Kidney capillary endothelial cell (primary cell): ENCODE measurements at places on chromosomes 12 and 14.

DNA sequence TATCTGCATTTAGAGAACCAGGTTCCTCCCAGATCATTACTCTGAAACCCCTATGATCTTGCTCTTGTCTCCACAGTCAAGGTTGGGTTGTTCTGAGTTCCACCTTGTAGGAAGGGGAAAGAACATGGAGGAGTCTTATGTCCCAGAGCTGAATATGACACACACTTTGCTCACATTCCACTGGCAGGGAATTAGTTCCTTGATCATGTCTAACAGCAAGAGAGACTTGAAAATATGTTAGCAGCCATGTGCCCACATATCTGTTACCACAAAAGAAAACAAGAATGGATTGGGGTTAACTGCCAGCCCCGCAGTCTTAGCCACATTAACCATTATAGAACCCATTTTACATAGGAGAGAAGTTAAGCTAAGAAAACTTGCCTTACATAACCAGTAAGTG lies 71.1 kb upstream of the MDM1 start:
- DNase-seq, result no peak

DNA sequence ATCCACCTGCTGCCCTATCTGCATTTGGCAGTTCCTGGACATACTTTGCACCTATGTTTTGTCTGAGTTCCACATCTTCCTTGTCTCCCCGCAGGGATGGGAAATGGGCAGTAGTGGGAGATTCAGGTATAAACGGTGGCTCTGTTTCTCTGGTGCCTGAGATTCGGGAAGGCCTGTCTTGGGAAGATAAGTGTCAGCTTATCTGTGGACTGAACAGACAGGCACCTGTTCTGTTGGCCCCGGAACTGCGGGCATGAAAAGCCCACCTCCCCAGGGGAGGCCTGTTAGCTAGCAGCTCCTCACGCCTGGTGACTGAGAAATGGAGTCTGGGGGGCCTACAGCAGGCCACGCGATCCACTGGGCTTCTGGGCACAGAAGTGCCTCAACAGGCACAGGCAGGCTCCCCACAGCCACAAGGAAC lies 5.8 kb downstream of the PHB2 start:
- DNase-seq, result no peak

DNA sequence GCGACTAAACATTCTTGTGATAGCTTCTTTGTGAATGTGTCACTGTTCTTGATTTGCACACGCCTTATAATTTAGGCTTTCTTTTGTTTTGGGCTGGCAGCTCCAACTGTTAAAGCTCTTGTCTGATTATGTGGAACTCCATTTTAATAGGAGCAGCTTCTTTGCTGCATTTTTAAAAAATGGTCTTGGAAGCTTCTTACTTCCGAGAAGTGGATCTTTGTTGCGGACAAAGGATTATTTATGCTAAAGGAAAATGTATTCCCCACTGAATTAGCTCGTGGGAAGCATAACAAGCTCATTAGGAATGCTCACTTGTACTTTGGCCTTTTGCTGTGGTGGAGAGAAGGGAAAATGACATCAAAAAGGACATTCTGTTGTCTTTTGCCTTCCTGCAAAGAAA lies 20.0 kb downstream of the GAS2L3 start:
- peak; percentile 10 for DNase-seq

DNA sequence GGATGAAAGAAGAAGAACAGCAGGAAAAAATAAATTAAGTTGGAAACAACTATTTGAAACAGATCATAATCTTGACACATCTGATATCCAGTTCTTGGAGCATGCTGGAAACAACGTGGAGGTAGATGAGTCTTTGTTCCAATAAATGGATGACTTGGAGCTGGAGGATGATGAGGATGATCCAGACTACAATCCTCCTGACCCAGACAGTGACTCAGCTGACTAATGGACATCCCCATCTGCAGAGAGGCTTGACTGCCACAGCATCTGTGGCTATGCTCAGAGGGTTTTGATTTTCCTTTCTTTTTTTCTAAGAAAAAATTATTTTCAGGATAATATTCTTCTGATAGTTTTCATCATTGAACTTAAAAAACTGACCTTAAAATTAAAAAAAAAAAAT lies 6.2 kb upstream of the ZDHHC17 start:
- DNase-seq, result no peak

GRCh38 chr12:120404271-120404670 lies 33.6 kb upstream of the COX6A1 start:
- no peak for DNase-seq

DNA sequence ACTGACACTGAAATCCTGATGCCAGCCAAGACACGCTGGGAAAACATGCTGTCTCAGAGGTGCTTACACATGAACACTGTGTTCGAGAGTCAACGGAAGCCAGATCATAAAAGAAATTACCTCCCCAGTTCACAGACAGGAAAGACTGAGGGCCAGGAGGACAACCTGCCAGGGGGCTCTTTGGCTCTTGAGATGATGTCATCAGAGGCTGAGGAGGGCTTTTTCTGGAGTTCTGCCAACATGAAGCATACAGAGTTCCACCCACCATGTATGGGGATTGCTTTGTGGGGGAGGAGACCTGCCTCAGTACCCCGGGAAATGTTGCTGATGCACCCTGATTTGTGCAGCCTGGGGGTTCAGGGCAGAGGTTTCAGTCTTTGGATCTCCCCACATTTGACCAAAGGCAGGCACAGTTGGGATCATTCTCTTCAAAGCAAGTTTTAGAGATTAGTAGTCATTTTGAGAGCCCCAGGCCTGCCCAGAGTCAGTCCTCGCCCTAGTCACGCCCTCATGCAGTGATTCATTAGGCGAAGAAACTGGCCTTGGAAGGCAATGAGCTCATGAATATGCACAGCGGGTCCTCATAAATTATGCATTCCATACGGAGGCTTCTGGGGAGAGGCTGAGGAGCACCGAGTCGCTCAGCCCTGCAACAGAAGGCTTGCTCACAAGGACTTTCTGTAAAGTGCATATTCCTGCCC lies 34.9 kb upstream of the EML1 start:
- peak; percentile 58 for DNase-seq

- no peak for DNase-seq
Measured at GRCh38 chr12:124884587-124885438, 21.1 kb upstream of the SCARB1 start.

DNA sequence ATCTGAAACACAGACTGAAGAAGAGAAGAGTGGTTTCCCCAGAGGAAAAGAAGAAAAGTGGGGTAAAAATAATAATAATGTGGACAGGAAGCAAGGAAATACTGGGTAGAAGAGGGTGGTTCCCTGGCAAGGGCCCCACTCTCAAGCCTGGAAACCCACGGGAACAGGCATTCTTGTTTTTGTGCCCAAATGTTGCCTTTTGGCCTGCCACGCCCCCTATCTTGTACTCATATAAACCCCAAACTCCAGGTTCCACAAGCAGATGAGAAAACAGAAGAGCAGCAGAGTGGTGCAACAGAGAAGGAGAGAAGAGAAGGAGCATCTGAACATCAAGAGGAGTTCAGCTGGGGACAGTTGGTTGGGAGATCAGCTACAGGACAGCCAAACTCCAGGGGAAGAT lies 51.2 kb downstream of the NDUFA12 start:
- DNase-seq, result no peak

GRCh38 chr12:14153803-14154202 lies 172.4 kb upstream of the GRIN2B start:
- DNase-seq, result no peak

GRCh38 chr12:124686370-124687173 lies 119.2 kb upstream of the NCOR2 start:
- no peak for DNase-seq

- DNase-seq, result no peak
Measured at GRCh38 chr12:16785953-16786352, 180.0 kb upstream of the LMO3 start.

DNA sequence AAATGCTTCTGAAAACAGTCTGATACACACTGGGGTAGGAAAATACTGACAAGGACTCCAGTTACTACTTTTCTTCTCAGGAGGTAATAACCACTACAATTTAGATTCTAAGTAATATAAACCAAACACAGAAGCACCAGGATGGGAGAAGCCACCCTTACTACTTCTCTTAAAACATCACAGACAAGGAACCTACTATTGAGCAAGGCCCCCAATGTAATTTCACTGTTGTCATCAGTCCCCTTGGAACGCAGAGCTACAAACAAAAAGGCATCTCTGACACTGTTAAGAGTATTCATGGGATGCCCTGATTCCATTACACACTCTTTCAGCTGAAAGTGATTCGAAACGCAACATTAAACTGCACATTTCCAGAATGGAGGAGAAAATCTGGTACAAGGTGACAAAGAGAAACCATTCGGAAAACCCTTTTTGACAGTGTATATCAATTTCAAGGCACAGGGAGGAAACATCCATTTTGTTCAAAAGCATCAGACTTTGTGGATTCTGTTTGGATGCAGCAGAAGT lies 185.9 kb downstream of the PPM1H start:
- DNase-seq, result no peak

- DNase-seq, result no peak
Measured at GRCh38 chr12:95298916-95299315, 81.3 kb downstream of the VEZT start.

DNA sequence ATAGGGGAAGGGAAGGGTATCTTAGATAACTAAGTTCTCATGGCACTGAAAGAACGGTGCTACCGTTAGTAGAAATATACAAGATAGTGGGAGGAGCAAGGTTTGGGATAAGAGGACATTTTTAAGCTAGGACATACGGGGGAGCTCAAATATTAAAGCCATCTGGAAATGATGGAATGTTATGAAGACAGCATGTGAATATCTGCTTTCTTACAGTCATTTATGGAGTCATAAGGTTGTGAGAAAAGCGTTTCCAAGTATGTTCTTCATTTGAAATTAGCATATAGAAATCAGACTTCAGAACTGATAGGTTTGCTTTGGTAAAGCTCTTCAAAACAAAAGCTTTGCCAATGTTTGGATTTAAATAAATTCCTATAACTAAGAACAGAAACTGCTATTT lies 62.3 kb downstream of the OTOGL start:
- no peak for DNase-seq
